ENCODE measurements at places on chromosomes 4 and X.

GRCh38 chr4:10753336-10753735, 68.8 kb upstream of the CLNK start:
- no peak for DNase-seq

DNA sequence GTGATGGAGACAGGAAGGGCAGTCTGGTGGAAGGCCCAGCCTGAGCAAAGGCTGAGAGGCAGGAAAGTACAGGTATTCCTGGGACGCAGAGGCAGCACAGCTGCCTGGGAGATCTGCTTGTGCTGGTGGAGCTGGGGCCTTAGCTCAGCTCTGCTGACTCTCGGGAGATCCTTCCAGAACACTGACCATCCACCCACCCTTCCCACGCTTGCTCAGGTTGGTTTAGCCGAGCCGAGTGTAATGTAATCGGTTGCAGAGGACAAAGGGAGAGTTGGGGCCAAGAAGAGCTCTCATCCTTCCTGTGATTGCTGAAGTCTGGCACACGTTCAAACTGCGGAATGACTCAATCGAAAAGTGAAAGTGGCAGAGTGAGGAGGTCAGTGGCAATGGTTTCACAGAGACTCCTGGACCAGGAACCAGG, 43.1 kb upstream of the GPR78 start:
- peak; percentile 17 for DNase-seq

DNA sequence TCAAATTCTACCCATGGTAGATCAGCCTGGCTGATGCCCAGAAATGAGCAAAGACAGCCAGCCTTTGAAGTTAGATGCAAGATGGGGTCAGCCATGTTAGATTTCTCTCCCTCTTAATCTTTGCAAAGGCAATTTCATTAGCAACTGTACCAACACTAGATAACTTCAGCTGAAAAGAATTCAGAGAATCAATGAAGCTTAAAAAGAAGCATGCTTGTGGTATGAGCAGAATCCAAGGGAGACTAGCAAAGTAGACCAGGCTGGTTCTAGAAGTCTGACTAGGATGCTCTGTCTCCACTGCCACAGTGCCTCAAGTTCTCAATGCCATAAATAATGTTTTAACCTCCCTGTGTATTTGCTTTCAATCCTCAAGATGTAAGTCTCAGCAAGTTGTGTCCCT, 247.3 kb downstream of the SLC7A11 start:
- no peak for DNase-seq

- DNase-seq: no peak
Measured at GRCh38 chr4:7204656-7205387, 12.5 kb downstream of the SORCS2 start.

DNA sequence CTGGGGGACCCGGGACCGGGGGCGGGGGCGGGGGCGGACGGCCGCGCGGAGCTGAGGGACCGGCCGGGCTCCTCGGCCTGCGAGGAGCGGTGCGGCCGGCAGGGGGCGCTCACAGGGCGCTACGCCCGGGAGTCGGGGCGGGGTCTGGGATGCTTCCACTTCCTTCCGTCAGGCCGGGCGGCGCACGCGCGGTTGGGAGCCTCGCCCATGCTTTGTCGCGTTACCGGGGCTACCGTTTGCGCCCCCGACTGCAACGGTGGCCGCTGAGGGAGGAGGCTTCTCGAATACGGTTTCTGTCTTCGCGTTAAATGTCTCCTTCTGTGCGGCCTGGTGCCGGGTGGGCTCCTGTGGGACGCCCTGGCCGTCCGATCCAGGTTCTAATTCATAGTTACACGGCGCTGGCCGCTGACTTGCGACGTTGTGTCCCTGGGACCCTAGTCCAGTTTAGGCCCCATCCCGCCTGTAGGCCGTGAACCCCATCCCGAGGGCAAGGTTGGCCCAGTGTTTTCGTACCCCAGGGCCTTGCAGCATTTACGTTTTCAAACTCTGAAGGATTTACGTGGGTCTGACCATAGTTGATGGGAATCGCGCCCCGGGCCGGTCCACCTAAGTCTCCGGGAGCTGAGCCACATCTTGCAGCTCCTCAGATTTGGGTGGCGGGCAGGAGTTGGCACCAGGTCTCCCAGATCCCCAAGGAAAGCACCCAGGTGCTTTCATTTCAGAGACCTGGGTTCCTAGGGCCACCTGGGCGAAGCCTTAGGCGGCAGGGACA, 549 bp downstream of the MSL3 start:
- no peak for DNase-seq

DNA sequence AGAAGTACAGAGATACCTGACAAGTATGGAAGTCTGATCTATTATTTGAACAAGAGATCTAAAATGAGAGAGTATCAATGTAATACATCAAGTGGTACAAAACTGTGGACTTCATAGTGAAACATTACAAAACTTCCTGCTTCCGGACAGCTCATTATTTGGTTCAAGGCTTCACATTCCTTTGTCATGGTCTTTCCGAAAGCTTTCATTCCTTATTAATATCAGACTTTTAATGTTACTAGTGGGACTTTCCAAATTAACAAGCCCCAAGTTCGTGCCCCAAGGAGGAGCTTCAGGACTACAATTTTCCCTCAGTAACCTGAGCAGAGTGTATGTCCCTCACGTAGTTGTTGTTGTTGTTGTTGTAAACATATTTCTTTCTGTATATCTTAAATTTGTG, 1.2 kb downstream of the CHIC2 start:
- DNase-seq: peak; percentile 25

- DNase-seq: no peak
Measured at GRCh38 chr4:38822748-38823303, 18.2 kb upstream of the TLR1 start.

GRCh38 chrX:39176105-39176504, 374.8 kb downstream of the MID1IP1 start:
- DNase-seq: no peak

GRCh38 chrX:136395271-136395670, 92.5 kb upstream of the BRS3 start:
- no peak for DNase-seq

- DNase-seq: no peak
Measured at GRCh38 chr4:38574559-38575333, 89.3 kb upstream of the KLF3 start.

GRCh38 chr4:57071326-57071725, 38.9 kb downstream of the IGFBP7 start:
- DNase-seq: no peak

DNA sequence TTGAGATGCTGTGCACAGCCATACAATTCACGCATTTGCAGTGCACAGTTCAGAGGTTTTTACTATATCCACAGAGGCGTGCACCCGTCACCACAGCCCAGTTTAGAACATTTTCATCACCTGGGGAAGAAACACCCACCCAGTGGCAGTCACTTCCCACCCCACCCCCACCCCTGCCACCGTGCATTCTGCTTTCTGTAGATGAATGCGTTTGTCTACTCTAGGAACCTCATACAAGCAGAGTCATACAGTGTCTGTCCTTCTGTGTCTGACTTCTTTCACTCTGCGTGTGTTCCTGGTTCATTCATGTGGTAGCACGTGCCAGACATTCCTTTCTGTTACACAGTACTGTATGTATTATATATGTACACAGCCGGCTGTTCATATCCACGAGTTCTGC, 122.8 kb downstream of the TBL1X start:
- DNase-seq: no peak

- no peak for DNase-seq
Measured at GRCh38 chrX:20320461-20321159, 53.9 kb upstream of the RPS6KA3 start.

DNA sequence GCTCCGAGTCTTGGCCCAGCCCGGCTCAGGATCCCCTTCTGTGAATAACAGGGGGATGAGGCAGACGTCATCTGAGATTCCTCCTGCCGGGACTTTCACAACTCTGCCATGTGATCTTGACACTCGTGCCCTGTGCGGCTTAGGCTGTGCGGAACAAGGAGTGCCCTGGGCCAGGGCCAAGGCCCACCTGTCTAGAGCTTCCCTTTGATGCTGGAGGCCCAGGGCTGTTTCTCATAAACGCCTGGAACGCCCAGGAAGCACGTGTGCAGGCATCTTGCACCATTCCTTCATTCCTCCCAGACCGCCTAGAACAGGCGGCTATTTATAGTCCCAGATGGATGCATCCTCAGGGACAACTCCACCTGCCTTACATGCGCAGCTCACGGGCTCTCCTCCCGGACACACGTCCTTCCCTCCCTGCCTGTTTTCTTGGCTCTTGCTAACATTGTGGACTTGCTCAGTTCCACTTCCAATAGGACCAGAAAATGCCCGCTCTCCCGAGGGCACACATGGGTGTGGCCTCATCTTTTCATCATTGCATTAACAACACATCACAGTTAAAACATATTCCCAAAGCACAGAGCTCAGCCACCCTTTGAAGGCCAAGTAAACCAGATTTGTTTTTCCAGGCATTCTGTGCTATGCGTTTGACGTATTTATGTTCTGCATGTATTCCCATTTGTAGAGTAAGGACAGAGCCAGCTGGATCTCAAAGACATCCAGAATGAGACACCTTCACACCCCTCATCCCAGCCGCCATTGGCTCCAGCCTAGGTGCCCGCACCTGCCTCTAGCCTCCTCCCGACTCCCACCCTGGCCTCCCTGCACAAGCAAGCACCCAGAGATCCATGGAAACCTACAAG, 57.2 kb downstream of the ABLIM2 start:
- no peak for DNase-seq

- DNase-seq: no peak
Measured at GRCh38 chr4:72358483-72358882, 210.5 kb downstream of the ADAMTS3 start.

- no peak for DNase-seq
Measured at GRCh38 chrX:10923466-10923865, 187.7 kb upstream of the HCCS start.

GRCh38 chr4:7649741-7650531, 215.2 kb upstream of the PSAPL1 start:
- no peak for DNase-seq

- no peak for DNase-seq
Measured at GRCh38 chrX:68511255-68511654, 12.4 kb downstream of the YIPF6 start.

DNA sequence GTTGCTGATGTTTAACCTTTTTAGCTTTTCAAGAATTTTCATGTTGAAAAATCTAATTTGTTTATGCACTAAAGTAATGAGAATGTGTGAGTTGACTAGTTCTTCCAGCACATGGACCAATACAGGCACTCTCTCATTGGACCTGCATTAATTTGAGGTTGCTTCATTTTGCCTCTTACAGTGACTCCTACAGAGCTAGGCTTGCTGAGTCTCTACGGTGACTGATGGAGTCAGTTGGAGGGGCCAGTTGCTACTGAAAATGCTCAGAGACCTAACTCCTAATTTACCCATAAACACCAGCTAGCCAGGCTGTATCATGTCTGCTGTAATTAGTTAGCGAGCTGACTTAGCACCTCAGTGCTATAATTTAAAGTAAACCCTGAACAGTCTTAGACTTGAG, 10.9 kb downstream of the MTHFD2L start:
- no peak for DNase-seq

GRCh38 chrX:142036116-142036515, 132.4 kb downstream of the MAGEC1 start:
- DNase-seq: no peak

DNA sequence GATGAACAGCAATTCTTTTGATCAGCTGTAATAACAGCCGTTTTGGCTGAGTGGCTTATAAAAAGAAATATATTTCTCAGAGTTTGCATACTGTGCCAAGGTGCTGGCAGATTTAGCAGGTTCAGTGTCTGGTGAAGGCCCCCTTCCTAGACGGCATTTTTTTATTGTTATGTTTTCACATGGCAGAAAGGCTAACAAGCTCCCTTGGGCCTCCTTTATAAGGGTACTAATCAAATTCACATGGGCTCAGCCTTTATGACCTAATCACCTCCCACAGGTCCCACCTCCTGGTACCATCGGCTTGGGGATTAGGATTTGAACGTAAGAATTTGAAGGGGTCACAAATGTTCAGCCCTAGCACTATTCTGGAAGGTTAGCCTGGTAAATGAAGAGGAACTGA, 431.9 kb downstream of the SPOCK3 start:
- DNase-seq: no peak

- DNase-seq: no peak
Measured at GRCh38 chr4:71217688-71218087, 121.1 kb upstream of the SLC4A4 start.

DNA sequence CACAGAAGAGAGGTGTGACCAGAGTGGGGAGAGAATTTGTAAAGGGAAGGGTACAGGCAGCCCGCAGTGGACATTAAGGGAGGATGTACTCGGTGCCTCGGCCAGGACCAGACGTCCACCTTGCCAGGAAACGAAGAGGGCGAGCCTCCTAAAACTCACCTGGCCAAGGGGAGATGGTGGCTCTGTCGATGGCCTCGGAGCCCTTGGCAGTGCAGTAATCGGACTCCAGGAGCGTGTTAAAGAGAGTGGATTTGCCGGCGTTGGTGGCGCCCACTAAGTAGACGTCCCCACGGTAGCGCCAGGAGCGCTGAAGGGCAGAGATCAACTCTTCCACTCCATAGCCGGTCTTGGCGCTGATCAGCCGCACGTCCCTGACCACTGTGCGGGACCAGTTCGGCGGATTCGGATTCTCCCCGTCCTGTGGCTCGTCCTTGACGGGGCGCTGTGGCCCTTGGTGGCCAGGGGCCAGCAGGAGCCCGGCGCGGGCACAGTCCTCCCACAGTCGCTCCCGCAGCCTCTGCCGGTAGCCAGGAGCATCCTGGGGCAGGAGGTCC, 1.0 kb downstream of the NOA1 start:
- DNase-seq: no peak

DNA sequence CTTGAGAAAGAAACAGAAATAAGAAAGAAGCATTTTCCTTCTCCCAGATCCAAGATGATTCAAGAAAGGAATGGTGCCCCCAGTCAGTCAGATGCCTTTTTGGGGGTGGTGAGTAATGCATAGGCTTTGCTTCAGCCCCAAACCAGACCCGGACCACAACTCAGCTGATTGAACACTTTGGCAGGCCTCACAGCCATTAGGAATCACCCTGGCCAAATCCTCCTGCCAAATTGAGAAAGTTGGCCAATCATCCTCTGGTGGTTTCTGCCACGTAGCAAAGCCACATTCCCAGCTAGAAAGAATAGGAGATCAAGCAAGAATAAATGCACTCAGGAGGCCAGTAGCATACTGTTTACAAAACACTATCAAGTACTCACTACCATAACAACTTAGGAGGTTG, 33.7 kb downstream of the FRMD7 start:
- no peak for DNase-seq

DNA sequence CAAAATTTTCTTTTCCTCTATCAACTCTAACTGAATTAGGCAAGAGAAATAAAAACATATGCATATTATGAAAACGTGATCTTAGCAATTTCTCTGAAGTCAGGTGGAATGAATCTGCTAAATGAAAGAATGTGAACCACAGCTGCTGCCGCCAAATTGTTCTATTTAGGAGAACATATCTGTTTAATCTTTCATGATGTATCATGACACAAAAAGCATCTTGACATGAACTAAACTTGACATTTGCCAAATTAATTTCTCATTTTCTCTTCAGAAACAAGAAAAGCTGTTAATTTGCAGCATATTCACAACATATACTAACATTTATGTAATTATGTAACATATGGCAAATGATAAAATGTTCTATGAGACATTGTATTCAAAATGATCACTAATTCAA, 1237.9 kb downstream of the TECRL start:
- DNase-seq: no peak

DNA sequence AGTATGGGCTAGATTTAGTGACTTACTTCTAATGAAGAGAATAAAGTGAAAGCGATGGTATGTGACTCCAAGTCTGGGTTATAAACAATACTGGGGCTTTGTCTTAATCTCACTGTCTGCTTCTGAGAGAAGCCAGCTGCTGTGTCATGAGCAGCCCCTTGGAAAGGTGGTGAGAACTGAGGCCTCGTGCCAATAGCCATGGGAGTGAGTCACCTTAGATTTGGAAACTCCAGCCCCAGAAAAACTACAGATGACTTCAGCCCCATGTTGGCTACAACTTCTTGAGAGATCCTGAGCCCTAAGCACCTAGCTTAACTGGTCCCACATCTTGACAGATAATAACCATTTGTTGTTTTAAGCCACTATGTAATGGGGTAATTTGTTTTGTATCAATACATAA, 77.6 kb downstream of the CWH43 start:
- no peak for DNase-seq

Data from right renal cortex interstitium (tissue), 3 donors.